ENCODE measurements at places on chromosomes 13 and 19.
A peak's percentile ranks its signal among the peaks of the same experiment; 100 is the strongest.

DNA sequence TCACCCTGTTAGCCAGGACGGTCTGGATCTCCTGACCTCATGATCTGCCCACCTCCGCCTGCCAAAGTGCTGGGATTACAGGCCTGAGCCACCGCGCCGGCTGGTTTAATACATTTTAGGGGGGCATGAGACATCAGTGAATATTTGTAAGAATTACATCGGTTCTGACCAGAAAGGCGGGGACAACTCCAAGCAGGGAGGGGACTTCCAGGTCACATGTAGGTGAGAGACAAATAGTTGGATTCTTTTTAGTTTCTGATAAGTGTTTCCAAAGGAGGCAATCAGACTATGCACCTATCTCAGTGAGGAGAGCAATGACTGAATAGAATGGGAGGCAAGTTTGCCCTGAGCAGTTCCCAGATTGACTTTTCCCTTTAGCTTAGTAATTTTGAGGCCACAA, 3.7 kb upstream of the ZNF552 start:
- no peak for DNase-seq

DNA sequence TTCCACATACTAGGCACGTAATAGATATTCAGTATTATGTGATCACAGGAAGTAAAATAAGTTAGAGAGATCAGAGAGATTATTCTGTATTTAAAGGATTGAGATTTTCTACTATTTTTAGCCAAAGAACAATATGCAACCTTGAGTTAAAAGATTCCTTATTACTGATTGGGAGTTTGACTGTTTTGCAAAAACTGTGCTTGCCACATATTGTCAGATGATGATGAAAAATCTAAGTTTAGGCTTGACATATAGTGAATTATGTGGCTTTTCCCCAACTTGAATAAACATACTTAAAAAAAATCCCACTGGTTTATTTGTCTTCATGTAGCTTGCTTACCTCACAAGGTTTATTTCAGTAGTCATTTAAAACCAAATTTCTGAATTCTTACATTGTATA, 194.4 kb downstream of the KCNRG start:
- peak; percentile 87 for DNase-seq

DNA sequence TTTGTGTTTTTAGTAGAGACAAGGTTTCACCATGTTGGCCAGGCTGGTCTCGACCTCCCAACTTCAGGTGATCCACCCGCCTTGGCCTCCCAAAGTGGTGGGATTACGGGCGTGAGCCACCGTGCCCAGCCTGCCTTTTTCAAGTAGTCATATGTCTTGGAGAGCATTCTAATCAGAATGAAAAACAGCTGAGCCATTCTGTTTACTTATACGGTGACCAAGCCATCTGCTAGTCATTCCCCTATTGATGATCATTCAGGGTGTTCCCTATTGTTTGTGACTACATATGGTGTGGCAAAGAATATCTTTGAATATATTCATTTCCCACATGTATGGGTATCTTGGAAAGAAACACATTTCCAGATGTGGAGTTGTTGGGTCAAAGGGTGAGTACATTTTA, 17.2 kb downstream of the BLOC1S3 start:
- no peak for DNase-seq

- DNase-seq = no peak
Measured at GRCh38 chr13:28796938-28797257, 23.2 kb upstream of the MTUS2 start.

- DNase-seq = no peak
Measured at GRCh38 chr13:62760724-62761123, 1345.1 kb upstream of the PCDH20 start.

DNA sequence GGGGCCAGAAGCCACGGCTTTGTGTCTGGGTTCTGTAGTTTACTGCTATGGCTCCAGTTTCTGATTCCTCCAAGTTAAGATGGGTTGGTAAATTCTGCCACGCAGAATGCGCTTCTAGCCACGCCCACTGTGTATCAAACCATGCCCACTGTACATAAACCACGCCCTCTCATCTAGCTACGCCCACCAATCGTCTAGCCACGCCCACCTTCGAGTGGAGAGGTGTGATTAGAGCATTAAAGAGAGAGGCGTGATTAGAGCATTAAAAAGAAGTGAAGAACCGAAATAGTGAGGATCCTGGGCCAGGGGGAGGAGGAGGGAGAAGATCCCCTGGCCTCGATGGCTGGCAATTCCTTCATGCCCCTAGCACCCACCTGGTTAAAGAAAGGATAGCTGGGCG, 43.7 kb upstream of the ADGRE5 start:
- DNase-seq = peak; percentile 64

- DNase-seq = no peak
Measured at GRCh38 chr19:36103842-36104552, 6.9 kb upstream of the OVOL3 start.

DNA sequence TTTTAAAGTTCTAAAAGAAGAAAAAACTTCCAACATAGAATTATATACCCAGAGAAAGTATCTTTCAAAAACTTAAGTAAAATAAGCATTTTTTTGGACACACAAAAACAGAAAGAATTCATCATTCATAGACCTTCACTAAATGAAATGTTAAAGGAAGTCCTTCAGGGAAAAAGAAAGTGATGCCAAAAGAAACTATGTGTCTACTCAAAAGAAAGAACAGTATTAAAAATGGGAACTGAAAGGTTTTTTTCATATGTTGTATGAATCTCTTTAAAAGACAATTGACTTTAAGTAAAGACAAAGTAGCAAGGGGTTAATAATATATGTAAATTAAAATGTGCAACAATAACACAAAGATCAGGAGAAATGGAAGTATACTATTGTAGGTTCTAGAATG, 96.5 kb downstream of the DHRS12 start:
- DNase-seq = no peak

DNA sequence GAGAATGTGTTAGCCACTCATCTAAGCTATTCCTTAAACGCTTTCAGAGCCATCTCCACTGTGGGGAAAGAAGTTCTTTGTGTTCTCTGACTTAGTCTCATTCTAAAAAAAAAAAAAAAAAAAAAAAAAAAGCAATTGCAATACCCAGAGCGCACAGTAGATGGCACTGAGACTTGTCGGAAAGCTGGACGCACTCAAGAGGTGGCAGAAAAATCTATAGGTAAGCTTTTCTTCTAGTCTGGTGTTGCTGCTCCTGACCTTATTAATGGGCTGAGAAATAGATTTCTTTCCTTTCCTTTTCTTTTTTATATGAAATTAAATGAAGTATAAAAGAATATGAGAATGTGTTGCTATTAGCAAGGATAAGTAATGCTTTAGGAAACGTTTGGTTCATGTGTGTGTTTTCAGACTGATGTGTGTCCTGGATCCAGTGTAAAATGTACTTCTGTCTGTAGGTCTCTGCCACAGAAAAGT, 4.7 kb upstream of the GJB2 start:
- DNase-seq = peak; percentile 70

DNA sequence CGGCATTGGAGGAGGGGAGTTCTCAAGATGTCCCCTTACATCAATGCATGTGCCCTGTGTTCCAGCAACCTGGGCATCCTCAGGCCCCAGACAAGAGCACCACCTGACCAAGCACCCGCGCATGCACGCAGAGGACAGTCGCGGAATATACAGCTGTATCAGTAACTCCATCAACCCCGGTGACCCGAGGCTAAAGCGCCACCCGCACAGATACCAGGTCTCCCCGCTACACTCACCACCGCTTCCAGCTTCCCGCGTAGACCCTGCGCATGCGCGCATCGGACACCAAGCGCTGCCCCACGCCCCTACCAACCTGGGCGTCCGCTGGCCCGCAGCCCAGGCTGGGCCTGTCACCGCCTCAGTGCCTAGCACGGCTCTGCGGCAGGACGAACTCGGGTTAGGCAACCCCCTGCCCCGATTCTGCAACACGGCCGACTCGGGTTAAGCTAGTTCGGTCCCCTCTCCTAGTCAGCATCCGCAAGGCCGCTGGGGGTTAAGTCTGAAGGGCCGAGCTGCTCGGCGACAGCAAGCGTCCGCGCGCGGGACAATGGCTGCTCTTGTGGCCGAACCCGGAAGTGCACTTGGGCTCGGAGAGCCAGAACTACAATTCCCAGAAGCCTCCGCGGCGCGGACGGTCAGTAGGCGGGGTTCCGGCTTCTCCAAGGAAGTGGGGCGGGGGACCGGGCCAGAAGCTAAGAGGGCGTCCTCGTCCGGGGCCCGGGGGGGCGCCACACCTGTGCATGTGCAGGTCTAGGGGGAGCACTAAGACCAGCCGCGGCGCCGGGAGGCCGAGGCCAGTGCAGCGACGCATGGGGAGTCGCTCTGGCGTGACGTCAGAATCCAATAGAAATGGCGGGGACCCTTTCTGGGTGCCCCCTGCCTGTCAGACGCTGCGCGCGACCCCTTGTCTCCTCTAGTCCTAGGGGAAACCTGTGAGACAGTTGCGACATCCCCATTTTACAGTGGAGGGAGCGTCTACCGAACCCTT, at the start of gene ZNF180:
ZNF180 (minus strand) TSS at position 561 of the 988 bp plus-strand sequence. CDS start 3,188 bp downstream, outside the sequence.
- DNase-seq = peak; percentile 95

- DNase-seq = peak; percentile 75
Measured at GRCh38 chr13:49530457-49530856, 34.7 kb downstream of the PHF11 start.

DNA sequence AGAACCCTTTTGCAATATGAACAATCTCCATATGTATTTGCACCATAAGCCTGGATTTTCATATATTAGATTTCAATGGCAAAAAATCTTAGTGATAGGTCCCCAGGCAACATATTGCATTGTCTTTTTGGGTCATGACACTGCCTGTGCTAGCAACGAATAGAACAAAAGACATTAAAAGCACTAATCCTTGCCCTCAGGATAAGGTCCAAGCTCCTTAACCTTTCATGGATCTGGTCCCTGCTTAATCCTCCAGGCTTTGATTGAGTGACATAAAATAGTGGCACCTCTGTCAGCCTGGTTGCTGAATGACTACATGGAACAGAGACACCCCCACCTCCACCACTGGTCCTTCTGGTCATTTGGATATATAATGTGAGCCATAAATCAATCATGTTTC, 134.4 kb downstream of the RBM26 start:
- DNase-seq = no peak

- no peak for DNase-seq
Measured at GRCh38 chr19:10617409-10618121, 7.8 kb upstream of the SLC44A2 start.

GRCh38 chr19:44576843-44577565, 36.4 kb upstream of the IGSF23 start:
- peak; percentile 43 for DNase-seq

- DNase-seq = peak; percentile 69
Measured at GRCh38 chr13:51828730-51829567, 16.0 kb downstream of the TMEM272 start.

DNA sequence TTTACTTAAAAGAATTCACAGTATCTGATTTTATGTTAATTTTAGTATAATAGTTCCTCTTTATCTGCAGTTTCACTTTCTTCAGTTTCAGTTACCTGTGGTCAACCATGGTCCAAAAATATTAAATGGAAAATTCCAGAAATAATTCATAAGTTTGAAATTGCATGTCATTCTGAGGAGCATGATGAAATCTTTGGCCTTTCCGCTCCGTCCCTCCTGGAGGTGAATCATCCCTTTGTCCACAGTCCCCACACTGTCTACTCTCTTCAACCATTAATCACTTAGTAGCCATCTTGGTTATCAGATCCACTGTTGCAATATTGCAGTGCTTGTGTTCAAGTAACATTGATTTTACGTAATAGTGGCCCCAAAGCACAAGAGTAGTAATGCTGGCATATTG, 26.9 kb downstream of the SLITRK6 start:
- peak; percentile 55 for DNase-seq

DNA sequence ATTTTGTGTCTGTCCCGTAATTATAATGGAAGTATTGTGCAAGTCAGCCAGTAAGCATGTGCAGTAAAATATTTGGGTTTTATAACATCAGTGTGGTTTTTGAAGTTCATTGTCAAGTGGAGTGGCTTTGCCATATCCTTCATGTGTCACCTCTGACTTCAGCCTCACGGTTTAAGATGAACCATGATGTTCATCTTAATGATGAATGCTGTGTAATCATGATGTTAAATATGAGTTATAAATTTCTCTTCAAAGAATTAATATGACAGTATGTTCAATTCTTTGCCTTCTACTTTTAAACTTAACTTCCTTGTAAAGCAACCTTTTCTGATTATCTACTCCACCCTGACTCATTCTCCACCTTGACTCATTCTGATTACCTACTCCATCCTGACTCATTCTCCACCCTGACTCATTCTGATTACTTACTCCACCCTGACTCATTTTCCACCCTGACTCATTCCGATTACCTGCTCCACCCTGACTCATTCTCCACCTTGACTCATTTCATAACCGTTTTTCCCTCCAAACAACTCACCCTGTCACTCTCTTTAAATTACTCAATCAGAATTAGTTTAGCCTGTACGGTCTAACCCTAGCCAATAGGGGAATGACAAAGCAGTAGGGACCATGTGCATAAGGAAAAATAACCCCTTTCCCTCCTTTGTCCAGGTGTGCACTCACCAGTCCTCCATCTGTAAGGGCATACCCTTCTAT, 50.3 kb upstream of the ANKRD10 start:
- DNase-seq = peak; percentile 19

DNA sequence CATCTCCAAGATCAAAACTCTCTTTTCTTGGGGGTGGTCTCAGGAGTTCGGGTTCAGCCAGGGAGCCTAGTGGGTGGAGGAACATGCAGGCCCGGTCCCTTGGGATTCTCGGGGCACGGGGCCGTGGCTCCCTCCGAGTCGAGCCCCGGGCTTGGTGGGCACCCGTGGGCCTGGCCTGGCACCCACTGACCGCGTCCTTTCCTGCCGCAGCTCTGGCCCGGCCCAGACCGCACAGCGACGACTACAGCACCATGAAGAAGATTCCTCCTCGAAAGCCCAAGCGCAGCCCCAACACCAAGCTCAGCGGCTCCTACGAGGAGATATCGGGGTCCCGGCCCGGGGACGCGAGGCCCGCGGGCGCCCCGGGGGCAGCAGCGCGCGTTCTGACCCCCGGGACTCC, 510.6 kb downstream of the MYO16 start:
- no peak for DNase-seq

- DNase-seq = peak; percentile 22
Measured at GRCh38 chr13:32811297-32811800, 204.9 kb upstream of the KL start.

DNA sequence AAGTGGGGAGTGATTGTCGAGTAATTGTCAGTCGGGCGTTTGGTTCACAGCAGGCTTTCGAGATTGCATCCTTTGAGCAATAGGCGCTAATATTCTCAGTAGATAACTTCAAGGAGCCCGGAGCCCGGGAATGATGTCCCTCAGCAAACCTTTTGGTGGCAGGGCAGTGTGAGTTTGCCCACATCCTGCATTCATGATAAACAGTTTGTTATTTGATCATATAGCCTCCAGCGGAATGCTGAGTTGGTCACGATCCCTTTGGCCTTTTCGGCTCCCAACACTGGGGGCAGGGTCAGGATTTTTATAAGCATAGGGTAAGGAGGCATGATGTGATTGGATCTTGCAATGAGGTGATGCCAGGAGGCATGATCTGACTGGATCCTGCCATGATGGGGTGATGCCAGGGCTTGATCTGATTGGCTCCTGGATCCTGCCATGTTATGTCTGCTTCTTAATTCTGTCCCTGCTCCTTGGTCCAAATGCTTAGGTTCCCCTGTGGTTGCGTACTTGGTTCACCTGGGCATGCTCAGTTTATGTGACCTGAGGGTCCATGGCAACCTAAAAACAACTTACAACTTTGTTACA, 38.2 kb upstream of the IGSF23 start:
- no peak for DNase-seq
